ENCODE measurements at places on chromosomes 3 and 15. TPM values are rescaled to one million over a fixed set of nuclear protein-coding genes. Genes with fewer than 3 reads are reported as not detected.

- no peak for DNase-seq
Measured at GRCh38 chr15:83318861-83319415, 34.5 kb upstream of the BNC1 start.

DNA sequence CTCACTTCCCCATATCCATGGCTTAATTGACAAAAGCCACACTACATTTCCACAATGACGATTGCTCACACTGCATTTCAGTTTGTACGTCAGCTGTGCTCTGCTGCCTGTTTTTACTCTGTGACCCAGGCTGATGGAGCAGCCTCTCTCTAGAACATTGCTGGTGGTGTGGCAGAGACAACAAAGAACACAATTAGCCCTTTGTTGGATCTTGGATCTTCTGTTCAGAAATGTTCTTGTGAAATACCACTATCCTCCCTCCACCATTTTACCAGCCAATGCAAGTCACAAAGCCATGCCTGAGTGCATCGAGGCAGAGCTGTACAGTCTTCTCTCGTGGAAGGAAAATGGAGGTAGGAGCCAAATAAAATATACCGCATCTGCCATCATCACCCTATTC lies 56.9 kb upstream of the TBC1D5 start:
- DNase-seq: no peak

DNA sequence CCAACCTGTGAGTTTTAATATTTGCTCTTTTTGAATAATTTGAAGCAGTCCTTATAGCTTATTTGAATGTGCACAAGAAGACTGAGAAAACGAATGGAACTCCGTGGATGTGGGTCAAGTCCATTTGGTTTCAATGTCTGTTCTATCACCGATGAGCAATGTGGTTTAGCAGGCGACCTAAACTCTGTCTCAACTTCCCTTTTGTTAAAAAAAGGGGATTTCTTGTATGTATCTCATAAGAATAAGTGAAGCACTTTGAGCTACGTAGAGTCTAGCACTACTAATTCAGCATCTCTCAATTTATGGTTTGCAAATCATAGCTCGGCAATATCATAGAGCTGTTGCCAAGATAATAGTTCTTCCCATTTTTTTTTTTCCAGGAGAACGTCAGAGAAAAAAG lies 4.6 kb upstream of the SKIL start:
- no peak for DNase-seq

The NSUN3 gene
- 9.4 TPM for total RNA-seq

The PARP3 gene
- 4.6 TPM for total RNA-seq
